ENCODE measurements at places on chromosomes 5 and 9.

GRCh38 chr9:19493174-19493811 is 84.5 kb downstream of the ACER2 start:
- DNase-seq, result peak; percentile 86

GRCh38 chr5:21919414-21920022 is 933.6 kb downstream of the CDH12 start:
- DNase-seq, result peak; percentile 70

DNA sequence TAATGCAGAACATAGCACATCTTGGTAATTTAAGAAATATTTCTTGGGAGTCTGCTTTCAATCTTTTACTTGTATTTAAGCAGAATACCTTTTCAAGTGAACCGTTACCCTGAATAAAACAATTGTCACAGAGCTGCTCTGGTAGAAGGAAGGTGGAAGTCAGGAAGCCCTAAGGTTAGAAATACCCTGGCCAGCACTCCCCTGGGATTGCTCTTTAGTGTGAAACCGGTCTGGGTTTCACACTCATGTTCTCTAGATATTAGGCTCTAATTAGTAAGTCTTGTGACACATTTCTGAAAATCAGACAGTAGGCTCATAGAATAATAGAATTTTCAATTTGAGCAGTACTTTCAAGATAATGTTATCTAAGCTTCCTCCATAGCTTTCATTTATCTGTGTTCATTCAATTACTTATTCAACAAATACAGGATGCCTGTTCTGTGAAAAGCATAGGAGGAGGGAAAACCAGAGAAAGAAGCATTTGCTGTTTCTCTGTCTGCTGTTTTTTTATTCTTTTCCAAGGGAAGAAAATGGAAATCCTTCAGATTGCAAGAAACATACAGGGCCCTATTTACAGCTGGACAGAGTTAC is 825.5 kb downstream of the TLR4 start:
- DNase-seq, result no peak

GRCh38 chr5:126410623-126411022 is 12.6 kb upstream of the GRAMD2B start:
- DNase-seq, result no peak

- no peak for DNase-seq
These were observed 15.7 kb downstream of the NFX1 start for GRCh38 chr9:33306037-33306436.

DNA sequence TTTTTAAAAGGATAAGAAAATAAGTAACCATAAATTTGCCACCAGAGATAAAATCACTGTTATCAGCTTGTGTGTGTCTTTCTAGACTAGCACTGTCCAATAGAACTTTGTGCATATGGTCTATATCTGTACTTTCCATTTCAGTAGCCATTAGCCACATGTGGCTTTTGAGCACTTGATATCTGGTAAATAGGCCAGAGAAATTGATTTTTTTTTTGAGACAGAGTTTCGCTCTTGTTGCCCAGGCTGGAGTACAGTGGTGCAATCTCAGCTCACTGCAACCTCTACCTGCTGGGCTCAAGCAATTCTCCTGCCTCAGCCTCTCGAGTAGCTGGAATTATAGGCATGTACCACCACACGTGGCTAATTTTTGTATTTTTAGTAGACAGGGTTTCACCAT is 17.8 kb downstream of the RBM27 start:
- DNase-seq, result no peak

GRCh38 chr5:139633295-139634027 is 14.7 kb upstream of the CXXC5 start:
- peak; percentile 91 for DNase-seq

GRCh38 chr5:133962131-133962530 is 6.3 kb downstream of the C5orf15 start:
- no peak for DNase-seq

GRCh38 chr9:120336021-120336752 is 243.8 kb downstream of the CDK5RAP2 start:
- peak; percentile 20 for DNase-seq

DNA sequence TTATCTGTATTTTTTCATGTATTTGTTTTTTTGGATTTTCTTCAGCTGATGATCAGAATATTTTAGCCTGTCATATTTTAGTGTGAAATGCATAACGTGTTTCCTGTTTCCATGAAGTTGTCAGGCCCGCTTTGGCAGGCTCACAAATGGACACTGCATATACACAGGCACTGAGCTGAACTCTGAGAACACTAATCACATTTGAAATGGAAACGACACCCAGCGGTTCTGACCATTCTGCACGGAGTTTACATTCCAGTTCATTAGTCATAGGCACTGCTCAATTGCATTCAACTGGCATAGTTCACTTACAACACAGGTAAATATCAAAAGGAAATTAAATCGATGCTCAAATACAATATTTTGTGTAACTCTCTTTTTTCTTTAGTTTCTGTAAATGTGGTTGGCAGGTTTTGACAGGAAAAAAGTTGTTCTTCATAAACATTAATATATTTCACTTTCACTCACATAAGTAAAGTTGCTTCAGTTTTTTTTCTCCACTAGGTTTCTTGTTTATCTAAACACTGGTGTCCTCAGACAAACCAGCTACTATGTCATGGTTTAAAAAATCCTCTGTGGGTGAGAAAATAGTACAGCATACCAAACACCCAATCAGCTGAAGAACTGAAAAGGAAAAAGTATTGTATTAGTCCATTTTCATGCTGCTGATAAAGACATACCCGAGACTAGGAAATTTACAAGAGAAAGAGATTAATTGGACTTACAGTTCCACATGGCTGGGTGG is 559.0 kb upstream of the DAP start:
- no peak for DNase-seq

GRCh38 chr5:145723516-145723915 is 111.6 kb downstream of the PRELID2 start:
- DNase-seq, result no peak

GRCh38 chr9:97592126-97592525 is 41.0 kb downstream of the TSTD2 start:
- no peak for DNase-seq

- DNase-seq, result peak; percentile 23
These were observed 124.8 kb upstream of the RAD23B start for GRCh38 chr9:107158321-107158720.

DNA sequence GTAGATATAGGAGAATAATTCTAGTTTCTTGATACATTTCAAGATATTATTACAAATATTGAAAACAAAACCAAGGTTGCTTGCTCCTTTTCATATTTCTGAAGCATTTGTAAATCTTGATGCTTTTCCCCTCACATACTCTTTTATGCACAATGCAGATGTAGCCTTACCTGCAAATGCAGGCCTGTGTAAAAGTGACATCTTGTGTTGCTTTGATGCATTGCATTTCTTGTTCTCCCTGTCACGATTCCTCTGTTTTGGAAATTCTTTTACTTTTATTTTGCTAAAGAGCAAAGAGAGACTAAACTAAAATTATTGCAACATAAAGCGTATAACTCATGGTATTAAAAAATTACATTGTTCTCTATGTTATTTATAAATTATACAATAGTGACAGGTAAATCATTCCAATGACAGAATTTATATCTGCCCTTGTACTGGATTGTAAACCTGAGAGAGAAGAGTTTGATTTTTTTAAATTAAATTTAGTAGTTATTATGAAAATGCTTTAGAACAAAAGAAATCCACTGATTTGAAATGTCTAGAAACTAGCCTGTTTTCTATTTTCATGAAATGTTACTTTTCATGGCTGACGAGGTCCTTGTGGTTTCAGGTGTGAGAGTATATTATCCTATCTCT is 970.0 kb downstream of the MAT2B start:
- DNase-seq, result peak; percentile 10

DNA sequence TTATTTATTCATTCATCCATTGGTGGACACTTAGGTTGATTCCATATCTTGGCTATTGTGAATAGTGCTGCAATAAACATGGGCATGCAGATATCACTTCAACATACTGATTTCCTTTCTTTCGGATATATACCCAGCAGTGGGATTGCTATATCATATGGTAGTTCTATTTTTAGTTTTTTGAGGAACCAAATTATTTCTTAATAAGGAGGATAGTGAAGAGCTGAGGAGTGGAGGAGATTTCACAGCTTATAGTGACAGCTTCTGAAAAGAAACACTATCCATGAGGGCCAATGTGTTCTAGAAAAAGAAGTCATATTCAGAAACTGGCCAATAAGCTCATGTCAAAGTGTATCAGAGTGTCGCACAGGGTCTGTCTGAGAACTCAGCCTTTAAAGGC is 183.3 kb downstream of the SEC61B start:
- DNase-seq, result no peak

DNA sequence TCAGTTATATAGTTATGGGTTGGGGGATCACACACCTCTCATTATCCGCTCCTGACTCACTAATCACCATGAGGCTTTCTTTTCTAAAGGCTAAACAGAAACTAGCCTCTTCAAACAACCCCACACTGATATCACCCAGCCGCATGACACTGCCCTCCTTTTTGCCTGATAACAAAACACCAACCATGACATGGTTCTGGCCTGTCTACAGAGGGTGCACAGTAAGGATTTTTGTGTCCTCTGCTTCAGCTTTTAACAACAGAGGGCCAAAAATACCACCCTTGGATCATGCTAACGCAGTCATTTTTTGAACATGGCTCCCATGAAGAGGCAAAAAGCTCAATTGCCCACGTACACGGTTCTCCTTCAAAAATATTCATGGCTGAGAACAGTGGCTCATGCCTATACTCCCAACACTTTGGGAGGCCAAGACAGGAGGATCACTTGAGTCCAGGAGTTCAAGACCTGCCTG is 4.0 kb downstream of the CMBL start:
- DNase-seq, result no peak

GRCh38 chr5:108148715-108149139 is 233.2 kb downstream of the FBXL17 start:
- DNase-seq, result no peak

- peak; percentile 37 for DNase-seq
These were observed at the start of gene PCDHGA9 for GRCh38 chr5:141402553-141403243. Gene PCDHGA9, plus strand, starts transcription at chr5:141402778. Its CDS starts 175 bp downstream, at chr5:141402953.

DNA sequence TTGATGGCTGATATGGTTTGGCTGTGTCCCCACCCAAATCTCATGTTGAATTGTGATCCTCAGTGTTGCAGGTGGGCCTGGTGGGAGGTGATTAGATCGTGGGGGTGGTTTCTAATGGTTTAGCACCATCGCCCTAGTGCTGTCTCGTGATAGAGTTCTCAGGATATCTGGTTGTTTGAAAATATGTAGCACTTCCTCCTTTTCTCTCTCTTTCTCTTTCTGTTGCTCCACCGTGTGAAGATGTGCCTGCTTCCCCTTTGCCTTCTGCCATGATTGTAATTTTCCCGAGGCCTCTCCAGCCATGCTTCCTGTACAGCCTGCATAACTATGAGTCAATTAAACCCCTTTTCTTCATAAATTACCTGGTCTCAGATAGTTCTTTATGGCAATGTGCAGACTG is 111.6 kb downstream of the SREK1 start:
- DNase-seq, result no peak

GRCh38 chr5:140165101-140165922 is 9.7 kb upstream of the CYSTM1 start:
- DNase-seq, result no peak

- peak; percentile 81 for DNase-seq
These were observed 178.2 kb upstream of the FBXL7 start for GRCh38 chr5:15321776-15322175.

DNA sequence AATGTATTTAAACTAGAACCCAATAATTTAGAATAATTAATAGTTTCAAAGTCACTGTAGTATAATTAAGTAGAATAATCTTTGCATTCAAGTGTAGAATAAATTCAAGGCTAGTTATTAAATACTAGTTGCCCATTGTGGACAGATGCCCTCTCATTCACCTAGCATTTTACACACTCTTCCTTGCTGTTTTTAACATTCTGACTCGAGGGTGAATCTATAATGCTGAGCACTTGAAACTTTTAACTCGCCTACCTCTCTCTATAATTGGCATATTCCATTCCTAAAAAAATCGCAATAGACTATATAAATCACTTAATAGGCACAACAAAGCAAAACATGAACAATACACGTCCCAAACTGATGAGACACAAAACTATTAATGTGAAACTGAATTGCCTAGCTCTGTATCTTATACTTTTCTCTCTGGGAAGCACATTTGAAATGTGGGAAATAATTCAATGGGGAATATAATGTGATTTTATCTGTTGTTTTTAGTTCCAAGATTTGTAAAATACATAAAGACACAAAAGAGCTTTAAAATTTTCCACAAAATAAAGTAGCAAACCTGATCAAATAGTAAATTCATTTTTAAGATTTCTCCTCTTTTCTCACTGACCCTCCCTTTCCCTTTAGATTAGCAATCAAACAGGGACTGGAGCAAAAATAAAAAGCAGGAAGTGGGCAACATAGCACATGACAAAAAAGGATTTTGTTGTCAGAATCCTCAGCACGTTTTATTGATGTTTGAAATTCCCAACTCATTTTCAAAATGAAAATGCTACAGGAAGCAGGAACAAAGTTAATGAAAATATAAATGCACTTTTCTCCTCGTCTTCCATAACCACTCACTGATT is 295.6 kb downstream of the PDE4D start:
- no peak for DNase-seq

- no peak for DNase-seq
These were observed 2.3 kb downstream of the ANKH start for GRCh38 chr5:14869233-14869632.

DNA sequence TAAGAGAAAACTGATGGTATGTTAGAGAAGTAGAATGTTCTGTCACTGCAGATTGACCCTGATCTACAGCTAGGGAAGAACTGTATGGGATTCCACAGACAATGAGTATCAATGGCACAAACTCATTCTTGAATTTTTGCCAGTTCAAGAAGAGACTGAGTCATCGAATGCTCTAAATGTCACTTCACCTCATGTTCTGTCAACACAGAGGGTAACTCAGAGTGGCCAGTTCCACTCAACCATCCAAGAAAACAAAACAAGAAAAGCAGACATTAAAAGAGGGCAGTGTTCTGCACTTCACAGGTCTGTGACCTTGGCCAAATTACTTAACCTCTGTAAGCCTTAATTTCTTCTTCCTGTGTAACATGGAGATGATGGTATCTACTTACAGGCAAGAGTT is 132.2 kb upstream of the HMHB1 start:
- no peak for DNase-seq

GRCh38 chr9:37987467-37987981 is 81.5 kb downstream of the SHB start:
- no peak for DNase-seq

DNA sequence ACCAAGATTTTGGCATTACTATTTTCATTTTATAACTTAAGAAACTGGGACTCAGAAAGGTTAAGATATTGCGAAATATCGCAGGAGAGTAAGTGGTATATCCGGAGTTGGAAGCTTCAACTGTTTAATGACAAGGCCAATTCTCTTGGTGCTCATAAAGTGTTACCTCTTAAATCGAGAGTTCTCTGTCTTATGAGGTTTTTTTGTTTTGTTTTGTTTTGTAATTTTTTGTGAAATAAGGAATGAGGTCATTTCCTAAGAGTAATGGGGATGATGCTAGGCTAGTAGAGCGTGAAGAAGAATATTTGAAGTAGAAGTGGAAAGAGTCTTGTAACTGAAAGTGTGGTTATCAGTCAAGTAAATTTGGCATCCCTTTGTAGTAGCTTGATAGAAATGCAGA is 183.2 kb upstream of the DAB2 start:
- no peak for DNase-seq

- no peak for DNase-seq
These were observed at the start of gene MSMP for GRCh38 chr9:35754264-35754663. Gene MSMP, minus strand, starts transcription at chr9:35754276. Its CDS starts 147 bp downstream, at chr9:35754129.

- DNase-seq, result no peak
These were observed 13.3 kb downstream of the MYOZ3 start for GRCh38 chr5:150674341-150674821.

Data from G401 (cell line).